ENCODE measurements at places on chromosomes 2 and 18. TPM values are rescaled to one million over a fixed set of nuclear protein-coding genes. Genes with fewer than 3 reads are reported as not detected.

DNA sequence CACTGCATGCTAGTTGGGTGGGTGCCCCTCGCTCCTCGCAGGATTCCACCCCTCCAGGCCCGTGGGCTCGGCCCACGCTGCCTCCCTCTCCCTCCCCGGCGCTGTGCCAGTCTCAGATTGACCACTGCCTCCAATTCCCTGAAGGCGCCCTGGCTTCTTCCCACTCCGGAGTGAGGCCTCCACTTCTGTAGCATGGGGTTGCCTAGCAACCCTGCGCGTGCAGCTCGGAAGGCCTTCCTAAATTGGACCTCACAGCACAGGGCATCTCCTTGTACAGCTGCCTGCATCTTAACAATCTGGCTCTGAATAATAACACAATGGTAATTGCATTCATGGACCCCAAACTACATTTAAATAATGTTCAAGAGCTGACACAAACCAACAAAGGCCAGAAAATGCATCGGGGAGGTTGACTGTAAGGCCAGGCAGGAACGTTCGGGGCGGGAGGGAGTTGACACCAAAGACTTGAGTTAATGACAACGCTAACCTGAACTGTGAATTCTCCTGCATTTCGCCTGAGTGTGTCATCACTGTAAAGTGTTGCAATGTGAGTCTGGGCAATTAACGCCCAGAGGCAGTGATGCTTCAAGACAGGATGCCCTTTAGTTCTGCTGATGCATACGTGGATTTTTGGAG is 222.9 kb downstream of the ZBTB7C start:
- H3K27ac ChIP-seq, result no peak overlapping the region
- no peaks in the 10 kb centered on the region for H3K4me1 ChIP-seq
- H3K27me3 ChIP-seq, result no peaks in the 10 kb centered on the region
- DNase-seq, result no peak
- H3K36me3 ChIP-seq, result no peaks in the 10 kb centered on the region
- H3K4me3 ChIP-seq, result no peak overlapping the region

DNA sequence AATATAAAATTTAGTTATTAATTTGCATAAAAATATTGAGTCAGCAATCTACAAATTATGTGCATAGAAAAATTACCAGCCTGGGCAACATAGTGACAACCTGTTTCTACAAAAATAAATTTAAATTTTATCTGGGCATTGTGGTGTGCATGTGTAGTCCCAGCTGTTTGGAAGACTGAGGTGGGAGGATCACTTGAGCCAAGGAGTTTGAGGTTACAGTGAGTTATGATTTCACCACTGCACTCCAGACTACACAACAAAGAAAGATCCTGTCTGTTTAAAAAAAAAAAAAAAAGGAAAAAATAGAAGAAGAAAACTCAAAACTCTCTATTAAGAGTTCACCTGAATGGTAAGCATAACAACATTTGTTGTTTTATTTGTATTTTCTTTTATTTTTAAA is 1048.4 kb upstream of the CDH2 start:
- H3K36me3 ChIP-seq, result no peaks in the 10 kb centered on the region
- no peaks in the 10 kb centered on the region for H3K27me3 ChIP-seq
- peak; percentile 11 for DNase-seq
- H3K27ac ChIP-seq, result no peak overlapping the region
- no peaks in the 10 kb centered on the region for H3K4me1 ChIP-seq

DNA sequence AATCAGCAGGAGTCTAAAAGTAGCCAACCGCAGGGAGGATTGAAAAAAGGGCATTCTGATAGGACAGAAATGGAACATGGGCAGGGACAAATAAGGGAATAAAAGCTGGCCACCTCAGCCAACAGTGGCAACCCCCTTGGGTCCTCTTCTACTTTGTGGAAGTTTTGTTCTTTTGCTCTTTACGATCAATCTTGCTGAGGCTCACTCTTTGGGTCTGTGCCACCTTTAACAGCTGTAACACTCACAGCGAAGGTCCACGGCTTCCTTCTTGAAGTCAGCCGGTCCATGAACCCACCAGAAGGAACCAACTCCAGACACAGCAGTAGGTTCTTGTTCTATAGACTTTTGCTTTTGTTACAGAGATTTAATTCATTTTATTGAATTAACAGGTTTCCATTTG is 285.4 kb upstream of the CDH20 start:
- no peak overlapping the region for H3K4me3 ChIP-seq
- DNase-seq, result no peak
- H3K36me3 ChIP-seq, result no peaks in the 10 kb centered on the region

SLC16A14 gene
- not detected for total RNA-seq

Measured in GM23248 (cell line).